ENCODE measurements at places on chromosomes 7 and 10.

- DNase-seq: no peak
These were observed 29.8 kb downstream of the SNX10 start for GRCh38 chr7:26321435-26321834.

DNA sequence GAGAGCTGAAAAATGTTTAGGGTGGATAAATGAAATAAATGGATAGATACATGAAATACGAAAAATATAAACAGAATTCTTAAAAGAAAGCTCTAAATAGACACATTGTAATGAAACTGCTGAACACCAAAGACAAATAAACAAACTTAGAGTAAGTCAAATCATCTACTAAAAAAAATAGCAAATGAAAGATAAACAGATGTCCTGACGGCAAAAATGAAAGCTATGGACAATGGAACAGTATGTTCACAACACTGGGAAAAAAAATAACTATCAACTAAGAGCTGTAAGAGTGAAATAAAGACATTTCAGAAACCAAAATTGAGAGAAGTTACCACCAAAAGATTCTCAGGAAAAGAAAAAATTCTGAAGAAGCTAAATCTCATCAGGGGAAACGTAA is 106.1 kb downstream of the SGMS1 start:
- DNase-seq: no peak

DNA sequence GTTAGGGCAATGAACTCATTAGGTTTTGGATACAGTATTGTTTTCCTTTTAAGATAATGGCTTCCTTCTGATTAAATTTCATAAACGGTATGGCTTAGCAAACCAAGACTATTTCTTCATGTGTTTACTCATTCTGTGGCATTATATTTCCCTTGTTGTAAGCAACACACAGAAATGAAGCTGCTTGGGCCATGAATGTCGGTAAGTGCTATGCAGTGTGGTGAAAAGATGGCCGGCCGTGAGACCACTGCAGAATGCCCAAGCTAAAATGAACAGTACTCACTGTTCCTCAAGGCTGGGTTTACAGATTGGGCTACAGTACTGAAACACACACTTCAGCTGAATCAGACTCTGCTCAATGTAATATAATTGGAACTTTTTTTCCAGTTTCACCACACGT is 8.1 kb downstream of the APBB1IP start:
- no peak for DNase-seq

- DNase-seq: no peak
These were observed 45.9 kb upstream of the AGMO start for GRCh38 chr7:15607529-15608210.

DNA sequence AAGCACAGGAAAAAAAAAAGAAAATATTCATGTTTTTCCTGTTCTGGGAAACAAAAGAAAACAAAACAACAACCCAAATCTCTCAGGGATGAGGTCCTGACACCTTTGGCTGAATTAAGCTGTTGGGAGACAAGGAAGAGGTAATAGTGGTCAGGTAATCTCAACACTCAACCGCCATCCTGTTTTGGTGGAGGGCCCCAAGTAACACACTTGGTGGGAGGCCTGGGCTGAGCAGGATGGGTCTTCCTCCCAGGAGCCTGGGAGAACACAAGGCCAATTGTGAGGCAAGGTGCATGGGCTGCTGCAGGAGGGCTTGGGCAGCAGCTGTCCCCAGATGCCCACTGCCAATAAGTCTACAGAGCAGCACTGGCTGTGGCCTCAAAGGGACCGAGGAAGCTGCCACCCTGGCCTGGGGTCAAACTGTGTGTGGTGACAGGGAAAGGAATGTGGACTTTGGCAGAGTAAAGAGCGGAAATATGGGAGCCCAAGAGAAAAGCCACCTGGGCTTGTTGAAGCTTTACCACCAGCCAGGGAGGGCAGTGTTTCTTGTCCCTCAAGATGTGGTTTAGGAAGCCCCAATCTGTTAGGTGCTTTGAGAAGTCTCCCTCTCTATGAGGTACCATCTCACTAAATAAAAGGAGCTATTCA is 93.5 kb upstream of the SLC25A13 start:
- no peak for DNase-seq

All from CD8-positive, alpha-beta T cell (primary cell).